Uterine smooth muscle cell (primary cell): ENCODE measurements at places on chromosomes 6 and 20. TPM values are rescaled to one million over a fixed set of nuclear protein-coding genes. Genes with fewer than 3 reads are reported as not detected.

The CLPSL2 gene
- not detected in 2 replicates for total RNA-seq

The RUNX2 gene
- 1.7 and 3.2 TPM in 2 replicates for total RNA-seq

The PRKN gene
- 2.9 and 3.4 TPM in 2 replicates for total RNA-seq

The GID8 gene
- 32.4 and 39.7 TPM in 2 replicates for total RNA-seq

The XKR7 gene
- total RNA-seq: under 0.01 TPM in 1 of 2 replicates, not detected in the other

The RBL1 gene
- total RNA-seq: 12.9 and 29.5 TPM in 2 replicates

The MAS1 gene
- not detected in 2 replicates for total RNA-seq
